Activated naive CD8-positive, alpha-beta T cell treated with anti-CD3 and anti-CD28 coated beads for 36 hours (primary cell): ENCODE measurements at places on chromosomes 6 and 20. TPM values are rescaled to one million over a fixed set of nuclear protein-coding genes. Genes with fewer than 3 reads are reported as not detected.

- peaks cover 65% of the 10 kb centered on the region for H3K4me1 ChIP-seq
- H3K36me3 ChIP-seq = peaks cover 70% of the 10 kb centered on the region
- H3K27ac ChIP-seq = peak overlapping the region; percentile 77
- H3K4me3 ChIP-seq = no peak overlapping the region
- H3K27me3 ChIP-seq = no peaks in the 10 kb centered on the region
Observed at GRCh38 chr6:11341303-11341702, 108.8 kb upstream of the NEDD9 start.

- H3K4me1 ChIP-seq = peaks cover 3% of the 10 kb centered on the region
- no peak overlapping the region for H3K4me3 ChIP-seq
- no peaks in the 10 kb centered on the region for H3K36me3 ChIP-seq
- no peak for DNase-seq
- H3K27me3 ChIP-seq = no peaks in the 10 kb centered on the region
Observed at GRCh38 chr6:36727505-36728021, 29.9 kb downstream of the RAB44 start.

DNA sequence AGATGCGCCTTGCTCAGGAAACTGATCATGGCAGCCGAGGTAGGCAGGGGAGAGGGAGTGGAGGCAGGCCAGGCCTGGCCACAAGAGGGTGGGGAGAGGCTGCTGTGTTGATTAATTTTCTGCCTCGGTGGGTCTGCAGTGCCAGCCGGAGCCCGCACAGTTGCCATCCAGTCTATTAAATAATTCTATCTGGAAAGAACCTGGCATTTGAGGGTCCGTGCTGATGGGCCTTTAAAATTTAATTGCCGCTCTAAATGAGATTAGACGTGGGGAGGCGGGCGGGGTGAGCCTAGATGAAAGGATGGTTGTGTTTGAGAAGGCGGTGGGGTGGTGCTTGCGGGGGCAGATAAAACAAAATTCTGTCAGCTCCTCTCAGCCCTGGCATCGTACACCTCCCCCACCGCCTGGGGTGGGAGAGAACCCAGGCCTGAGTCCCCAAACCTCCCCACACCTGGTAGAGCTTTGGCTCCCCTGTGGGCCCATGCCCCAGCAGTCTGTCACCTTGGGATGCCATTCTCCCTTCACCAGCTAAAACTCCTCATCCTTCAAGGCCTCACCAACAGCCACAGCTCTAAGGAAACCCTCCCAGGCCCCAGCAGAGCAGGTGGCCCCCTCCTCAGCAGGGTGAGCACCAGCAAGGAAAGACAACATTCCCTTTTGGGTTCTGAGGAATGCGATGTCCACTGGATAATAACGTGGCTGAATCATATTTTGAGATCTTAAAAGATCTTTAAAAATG, 167.3 kb downstream of the GRM4 start:
- DNase-seq = no peak
- no peaks in the 10 kb centered on the region for H3K36me3 ChIP-seq
- no peak overlapping the region for H3K4me3 ChIP-seq
- H3K27ac ChIP-seq = no peak overlapping the region
- H3K27me3 ChIP-seq = peaks cover 23% of the 10 kb centered on the region

DNA sequence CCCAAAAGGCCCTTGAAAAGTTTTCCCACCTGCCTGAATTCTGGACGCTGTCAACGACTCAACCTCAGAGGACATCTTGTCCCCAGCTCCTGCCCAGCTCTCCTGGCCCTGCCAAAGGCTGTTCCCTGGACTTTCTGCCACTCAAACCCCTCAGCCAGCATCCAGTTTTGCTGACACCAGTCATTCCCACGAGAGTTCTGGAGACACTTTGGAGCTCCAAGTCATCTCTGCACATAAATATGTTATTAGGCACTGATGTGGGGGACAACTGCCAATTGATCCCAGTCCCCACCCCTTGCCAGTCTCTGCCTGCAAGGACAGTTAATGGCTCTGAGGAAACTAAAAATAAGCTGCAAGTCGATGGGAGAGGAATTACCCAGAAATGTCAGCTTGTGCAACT, 38.9 kb upstream of the KCNB1 start:
- H3K27me3 ChIP-seq = peaks cover 33% of the 10 kb centered on the region
- no peak overlapping the region for H3K27ac ChIP-seq
- H3K36me3 ChIP-seq = no peaks in the 10 kb centered on the region
- H3K4me1 ChIP-seq = no peaks in the 10 kb centered on the region
- no peak for DNase-seq

- no peak for DNase-seq
- no peaks in the 10 kb centered on the region for H3K36me3 ChIP-seq
- H3K4me3 ChIP-seq = no peak overlapping the region
- H3K27ac ChIP-seq = no peak overlapping the region
- no peaks in the 10 kb centered on the region for H3K4me1 ChIP-seq
Observed at GRCh38 chr6:85795945-85796344, 153.3 kb upstream of the SYNCRIP start.

DNA sequence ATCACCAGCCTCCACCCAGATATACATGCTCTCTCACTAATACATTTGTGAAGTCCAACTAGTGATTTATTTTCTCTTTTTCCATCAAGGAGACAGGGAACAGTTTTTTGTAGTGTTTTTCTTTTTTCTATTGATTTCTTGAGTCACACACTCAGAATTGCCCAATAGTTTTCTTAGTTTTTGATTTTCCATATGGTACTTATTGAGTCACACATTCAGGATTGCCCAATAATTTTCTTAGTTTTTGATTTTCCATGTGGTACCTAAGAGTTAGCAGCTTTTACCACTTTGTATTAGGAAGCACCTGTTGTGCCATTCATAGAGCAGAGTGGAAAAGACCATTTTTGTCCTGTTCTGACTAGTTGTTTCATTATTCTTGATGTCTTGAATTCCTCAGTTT, 1268.8 kb downstream of the EPHA7 start:
- no peaks in the 10 kb centered on the region for H3K36me3 ChIP-seq
- no peak for DNase-seq
- no peaks in the 10 kb centered on the region for H3K4me1 ChIP-seq
- H3K4me3 ChIP-seq = no peak overlapping the region

DNA sequence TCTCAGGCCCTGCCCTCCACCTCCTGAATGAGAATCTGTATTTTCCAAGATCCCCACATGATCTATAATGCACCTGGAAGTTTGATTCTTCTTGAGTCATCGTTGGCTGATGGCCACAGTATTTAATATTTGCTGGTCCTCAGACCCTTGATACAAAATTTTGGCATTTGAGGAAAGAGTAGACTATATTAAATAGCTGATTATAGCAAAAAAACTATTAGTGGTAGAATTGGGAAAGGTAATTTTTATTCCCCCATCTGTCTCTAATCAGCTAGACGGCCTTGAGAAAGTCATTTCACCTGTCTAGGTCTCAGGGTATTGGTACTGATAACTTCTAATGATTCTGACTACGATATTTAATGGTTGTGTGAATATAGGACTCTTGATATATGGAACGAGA, 176.8 kb downstream of the BMP2 start:
- H3K4me1 ChIP-seq = no peaks in the 10 kb centered on the region
- DNase-seq = no peak
- H3K4me3 ChIP-seq = no peak overlapping the region
- no peak overlapping the region for H3K27ac ChIP-seq

DNA sequence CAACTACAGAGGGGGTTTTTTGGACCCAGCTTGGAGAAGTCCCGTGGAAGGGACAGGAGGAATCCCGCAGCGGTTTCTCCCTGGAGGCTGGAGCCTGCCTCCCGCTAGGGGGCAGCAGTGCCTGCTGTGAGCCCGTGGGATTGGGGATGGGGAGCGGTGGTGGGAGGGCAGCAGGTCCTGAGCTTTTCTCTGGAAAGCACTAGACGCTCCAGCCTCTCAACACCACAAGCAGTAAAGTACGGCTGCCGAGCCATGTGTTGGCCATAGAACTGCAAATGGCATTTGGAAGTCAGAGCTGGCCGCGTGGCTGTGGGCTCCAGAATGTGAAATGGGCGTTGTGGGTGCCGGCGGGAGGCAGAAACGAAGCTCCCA, 47.8 kb downstream of the GMPR start:
- no peak overlapping the region for H3K4me3 ChIP-seq
- H3K36me3 ChIP-seq = no peaks in the 10 kb centered on the region
- H3K27ac ChIP-seq = no peak overlapping the region
- H3K4me1 ChIP-seq = no peaks in the 10 kb centered on the region

- no peaks in the 10 kb centered on the region for H3K36me3 ChIP-seq
- no peak overlapping the region for H3K27ac ChIP-seq
- no peaks in the 10 kb centered on the region for H3K4me1 ChIP-seq
- DNase-seq = no peak
- no peaks in the 10 kb centered on the region for H3K27me3 ChIP-seq
Observed at GRCh38 chr6:50467931-50468330, 245.4 kb upstream of the TFAP2D start.

DNA sequence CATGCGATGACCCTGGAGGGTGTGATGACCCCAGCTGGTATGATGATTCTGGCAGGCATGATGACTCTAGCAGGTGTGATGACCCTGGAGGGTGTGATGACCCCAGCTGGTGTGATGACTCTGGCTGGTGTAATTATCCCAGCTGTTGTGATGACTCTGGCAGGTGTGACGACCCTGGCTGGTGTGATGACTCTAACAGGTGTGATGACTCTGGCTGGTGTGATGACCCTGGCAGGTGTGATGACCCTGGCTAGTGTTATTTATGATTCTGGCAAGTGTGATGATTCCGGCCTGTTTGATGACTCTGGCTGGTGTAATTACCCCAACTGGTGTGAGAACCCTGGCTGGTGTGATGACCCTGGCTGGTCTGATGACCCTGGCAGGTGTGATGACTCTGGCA, 427.2 kb downstream of the QKI start:
- H3K4me3 ChIP-seq = no peak overlapping the region
- peaks cover 3% of the 10 kb centered on the region for H3K36me3 ChIP-seq
- DNase-seq = no peak

GRCh38 chr20:33393609-33394008, 7.7 kb downstream of the CDK5RAP1 start:
- no peak for DNase-seq
- peaks cover 31% of the 10 kb centered on the region for H3K36me3 ChIP-seq
- no peak overlapping the region for H3K4me3 ChIP-seq
- H3K27me3 ChIP-seq = no peaks in the 10 kb centered on the region
- H3K27ac ChIP-seq = no peak overlapping the region
- peaks cover 15% of the 10 kb centered on the region for H3K4me1 ChIP-seq

DNA sequence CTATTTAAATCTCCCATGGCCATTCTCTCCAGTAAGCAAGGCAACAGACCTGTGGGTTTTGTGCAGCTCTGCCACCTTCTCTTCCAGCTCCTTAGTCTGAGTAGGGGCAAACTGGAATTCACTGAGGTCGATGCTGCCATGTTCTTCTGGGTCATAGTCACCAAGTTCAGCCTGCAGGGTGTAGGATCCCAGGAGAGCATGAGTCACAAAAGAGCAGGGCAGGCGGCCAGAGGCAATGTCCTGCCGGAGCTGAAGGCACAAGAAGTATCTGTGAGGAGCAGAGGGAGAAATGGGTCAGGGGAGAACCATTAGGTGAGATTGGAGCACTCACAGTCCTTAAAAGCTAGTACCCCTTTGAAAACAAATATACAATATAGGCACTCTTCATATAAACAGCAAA, 73.7 kb downstream of the SMLR1 start:
- H3K4me1 ChIP-seq = no peaks in the 10 kb centered on the region
- H3K27ac ChIP-seq = no peak overlapping the region
- peaks cover 2% of the 10 kb centered on the region for H3K36me3 ChIP-seq
- no peaks in the 10 kb centered on the region for H3K27me3 ChIP-seq

DNA sequence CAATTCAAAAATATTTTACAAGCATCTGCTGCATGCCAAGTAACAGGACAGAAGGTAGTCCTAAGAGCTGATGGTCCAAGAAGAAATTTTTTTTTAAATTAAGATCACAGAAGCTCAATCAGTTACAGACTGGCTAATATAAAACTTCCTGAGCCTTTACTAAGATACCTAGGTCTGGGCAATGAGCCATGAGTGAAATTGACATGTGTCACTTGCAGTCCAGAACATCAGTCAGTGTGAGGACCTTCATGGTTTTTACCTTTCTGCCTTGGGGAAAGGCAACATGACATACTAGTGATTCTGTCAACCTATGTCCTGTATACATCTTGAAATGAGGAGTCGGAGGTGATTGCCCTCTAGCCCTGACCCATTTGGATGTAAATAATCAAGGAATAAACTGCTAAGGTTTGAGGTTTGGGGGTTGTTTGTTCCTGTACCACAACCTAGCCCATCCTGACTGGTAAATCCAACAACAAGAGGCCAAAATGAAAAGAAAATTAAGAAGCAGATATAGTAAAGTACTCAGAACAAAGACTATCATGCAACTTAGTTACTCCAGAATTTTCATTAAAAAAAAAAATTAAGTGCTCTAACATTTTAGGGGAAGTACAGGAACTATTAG, 70.0 kb downstream of the CNKSR3 start:
- no peak overlapping the region for H3K4me3 ChIP-seq
- no peak overlapping the region for H3K27ac ChIP-seq
- DNase-seq = no peak
- H3K36me3 ChIP-seq = no peaks in the 10 kb centered on the region

DNA sequence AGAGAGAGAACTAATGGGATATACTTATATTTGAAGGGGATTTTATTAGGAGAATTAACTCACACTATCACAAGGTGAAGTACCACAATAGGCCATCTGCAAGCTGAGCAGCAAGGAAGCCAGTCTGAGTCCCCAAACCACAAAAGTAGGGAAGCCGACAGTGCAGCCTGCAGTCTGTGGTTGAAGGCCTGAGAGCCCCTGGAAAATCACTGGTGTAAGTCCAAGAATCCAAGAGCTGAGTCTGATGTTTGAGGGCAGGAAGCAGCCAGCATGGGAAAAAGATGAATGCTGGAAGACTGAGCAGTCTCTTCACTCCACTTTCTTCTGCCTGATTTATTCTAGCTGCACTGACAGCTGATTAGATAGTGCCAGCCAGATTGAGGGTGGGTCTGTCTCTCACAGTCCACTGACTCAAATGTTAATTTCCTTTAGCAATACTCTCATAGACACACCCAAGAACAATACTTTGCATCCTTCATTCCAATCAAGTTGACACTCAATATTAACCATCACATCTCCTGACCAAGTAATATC, 823.9 kb downstream of the PHF3 start:
- no peak overlapping the region for H3K27ac ChIP-seq
- DNase-seq = no peak
- no peaks in the 10 kb centered on the region for H3K4me1 ChIP-seq
- H3K27me3 ChIP-seq = no peaks in the 10 kb centered on the region
- no peak overlapping the region for H3K4me3 ChIP-seq

- no peaks in the 10 kb centered on the region for H3K36me3 ChIP-seq
- H3K4me1 ChIP-seq = no peaks in the 10 kb centered on the region
- no peak for DNase-seq
Observed at GRCh38 chr20:17622851-17623508, 53.1 kb downstream of the DSTN start.

TBXT gene
- total RNA-seq = not detected

NEDD9 gene
- 33.7 TPM for total RNA-seq

RAET1E gene
- total RNA-seq = not detected

PGC gene
- not detected for total RNA-seq

SIRPD gene
- not detected for total RNA-seq
